ENCODE measurements at places on chromosomes 7 and 10.

DNA sequence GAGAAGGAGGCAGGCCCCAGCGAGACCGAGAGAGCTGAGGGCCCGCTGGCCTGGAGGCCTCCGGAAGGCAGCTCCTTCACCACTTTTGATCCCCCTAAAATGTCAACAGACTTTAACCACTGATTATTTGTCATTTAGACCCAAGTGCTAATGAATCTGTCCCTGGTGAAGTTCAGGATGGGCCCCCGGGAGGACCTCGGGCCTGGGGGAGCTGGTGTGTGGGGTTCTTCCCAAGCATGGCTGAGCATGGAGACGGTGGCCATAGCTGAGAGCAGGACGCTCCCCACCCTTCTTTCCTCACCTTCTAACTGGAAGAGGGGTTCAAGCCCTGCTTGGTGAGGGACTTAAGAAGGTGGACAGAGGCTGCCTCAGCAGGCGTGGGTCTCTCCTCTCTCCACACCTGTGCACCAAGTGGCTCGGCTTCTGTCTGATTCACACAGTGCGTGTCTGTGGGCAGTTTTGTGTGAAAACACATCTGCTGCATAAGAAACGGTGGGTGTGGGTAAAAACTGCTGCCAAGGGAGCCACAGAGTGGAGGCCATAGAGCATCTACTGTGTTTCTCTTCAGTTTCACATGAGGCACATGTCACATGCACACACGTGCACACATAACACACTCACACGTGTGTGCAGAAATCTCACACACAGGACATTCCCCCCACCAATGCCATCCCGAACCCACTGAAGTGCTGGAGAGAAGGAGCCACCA is 53.5 kb upstream of the VIPR2 start:
- DNase-seq = no peak

DNA sequence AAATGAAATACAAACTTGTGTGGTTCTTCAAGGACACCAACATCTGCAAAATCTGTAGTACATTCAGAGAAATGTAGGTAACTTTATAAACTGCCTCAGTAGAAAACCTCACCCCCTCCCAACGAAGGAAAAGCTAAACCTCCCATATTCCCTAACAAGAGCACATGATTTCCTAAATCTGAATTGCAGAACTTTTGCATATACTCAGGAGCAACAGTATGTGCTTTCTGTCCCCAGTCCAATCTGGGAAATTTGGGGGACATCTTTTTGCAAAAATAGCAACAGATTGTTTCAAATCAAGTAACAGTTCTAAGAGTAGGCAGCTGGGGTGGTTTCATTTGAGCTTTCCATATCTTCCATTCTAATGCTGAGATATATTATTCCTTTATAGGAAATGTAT is 15.8 kb upstream of the MSS51 start:
- no peak for DNase-seq

GRCh38 chr7:130127404-130127803 is 57.1 kb downstream of the KLHDC10 start:
- DNase-seq = no peak

GRCh38 chr7:105003275-105003674 is 10.7 kb upstream of the KMT2E start:
- DNase-seq = no peak

DNA sequence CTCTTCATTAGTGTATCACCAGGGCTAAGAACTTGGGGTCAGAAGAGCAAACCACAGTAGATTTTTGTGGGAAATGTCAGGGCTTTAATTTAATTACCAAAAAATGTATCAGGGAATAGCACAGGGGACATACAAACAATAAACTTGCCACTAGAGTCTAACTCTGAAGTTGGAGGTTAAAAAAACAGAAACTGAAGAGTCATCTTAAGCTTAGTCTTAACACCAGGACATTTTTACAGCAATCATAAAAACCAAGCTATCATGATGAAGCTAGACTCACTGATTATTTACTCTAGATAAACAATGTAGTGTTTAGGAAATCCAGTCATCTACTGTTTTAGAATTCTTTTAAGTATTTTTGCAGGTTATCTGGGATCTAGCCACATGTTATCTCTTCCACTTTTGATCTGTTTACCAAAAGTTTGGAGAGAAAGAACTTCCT is 48.4 kb upstream of the GLI3 start:
- no peak for DNase-seq

DNA sequence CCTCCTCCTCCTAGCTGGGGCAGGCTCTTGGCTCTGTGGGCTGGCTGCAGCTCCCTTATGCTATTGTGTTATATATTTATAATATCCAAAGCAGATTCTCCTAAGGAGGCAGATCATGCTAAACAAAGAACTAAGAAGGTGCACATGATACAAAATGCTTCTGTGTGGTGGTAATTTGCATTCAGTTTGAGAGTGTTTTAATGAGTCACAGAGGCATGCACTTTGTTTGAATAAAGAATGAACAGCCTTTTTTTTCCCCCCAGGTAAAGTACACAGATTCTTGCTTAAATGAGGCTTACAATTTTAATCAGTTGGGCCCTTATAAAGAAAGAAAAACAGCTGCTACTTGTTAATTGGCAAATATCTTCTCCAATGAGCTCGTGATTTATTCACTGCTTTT is 95.0 kb downstream of the FANK1 start:
- DNase-seq = no peak

DNA sequence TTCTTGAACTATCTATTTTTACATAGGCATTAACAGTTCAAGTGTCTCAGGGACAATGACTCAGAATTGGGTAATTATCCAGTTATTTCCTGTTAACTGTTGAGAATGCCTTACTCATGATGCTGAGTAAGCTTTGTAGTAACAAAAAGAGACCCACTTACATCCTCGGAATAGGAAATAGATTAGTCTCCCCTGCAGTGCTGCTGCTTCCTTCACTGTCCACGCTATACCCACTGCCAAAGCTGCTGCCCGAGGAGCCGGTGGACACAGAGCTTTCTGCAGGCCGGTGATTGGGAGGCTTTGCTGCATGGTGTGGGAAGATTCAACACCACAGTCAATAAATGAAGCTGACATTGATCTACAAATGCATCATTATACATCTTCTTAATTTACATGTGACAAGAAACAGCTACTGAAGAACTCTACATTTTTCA is 357.1 kb downstream of the PCLO start:
- DNase-seq = no peak

DNA sequence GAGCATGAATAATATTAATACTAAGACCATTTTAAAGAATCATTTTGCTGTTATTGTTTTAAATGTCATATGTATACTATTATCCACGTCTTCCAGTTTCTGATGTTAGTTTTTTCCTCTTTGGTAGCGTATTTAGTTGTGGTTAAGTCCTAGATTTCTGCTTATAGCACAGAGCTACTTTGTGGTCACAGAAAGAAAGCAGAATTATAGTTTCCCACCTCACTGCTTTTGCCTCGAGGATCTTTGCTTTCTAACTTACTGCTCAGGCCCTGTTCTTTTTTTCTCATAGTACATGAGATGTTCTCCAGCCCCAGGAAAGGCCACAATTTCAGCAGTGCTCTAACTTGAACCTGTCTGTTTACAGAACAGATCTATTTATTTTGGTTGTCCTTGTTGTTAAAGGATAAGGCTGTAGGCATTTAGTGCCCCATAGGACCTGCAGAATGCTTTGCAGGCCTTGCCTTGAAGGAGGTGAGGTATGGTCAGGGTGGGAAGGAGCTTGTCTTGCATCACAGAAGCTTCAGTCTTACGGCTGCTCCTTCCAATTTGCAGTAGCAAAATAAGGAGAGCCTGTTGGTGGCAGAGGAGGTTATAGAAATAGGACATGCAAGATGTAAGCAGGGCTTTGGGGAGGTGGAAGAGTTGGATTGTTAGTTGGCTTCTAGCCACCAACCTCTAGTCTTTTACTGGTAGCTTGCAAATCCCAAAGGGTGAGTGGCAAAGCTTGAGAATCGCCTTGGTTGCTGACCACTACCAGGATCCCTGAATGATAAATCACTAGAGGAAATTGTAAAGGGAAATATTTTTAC is 129.1 kb downstream of the LRRC4 start:
- DNase-seq = no peak

GRCh38 chr10:45395554-45395953 is 21.5 kb downstream of the ALOX5 start:
- no peak for DNase-seq

DNA sequence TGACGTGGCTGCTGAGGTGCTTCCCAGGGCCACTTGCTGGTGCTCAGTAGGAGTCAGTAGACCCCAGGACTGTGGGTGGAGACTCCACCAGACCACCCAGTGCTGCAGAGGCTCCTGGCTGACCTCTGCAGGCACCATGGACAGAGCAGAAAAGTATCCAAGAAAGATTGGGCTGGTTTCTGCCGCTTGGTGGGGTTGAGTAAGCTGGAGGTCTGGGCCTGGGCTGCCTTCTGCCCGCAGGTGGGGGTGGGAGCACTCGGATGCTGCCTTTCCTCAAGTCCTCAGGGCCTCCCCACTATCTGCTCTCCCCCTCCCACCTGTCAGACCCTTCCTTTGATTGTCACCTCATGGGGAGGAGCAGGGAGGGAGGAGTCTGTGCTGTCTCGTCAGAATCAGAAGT is 91.6 kb downstream of the WDR37 start:
- no peak for DNase-seq

GRCh38 chr10:22329150-22329549 is 8.3 kb downstream of the BMI1 start:
- DNase-seq = no peak

GRCh38 chr7:32142649-32143048 is 72.4 kb upstream of the PDE1C start:
- no peak for DNase-seq

GRCh38 chr10:100637785-100638184 is 102.0 kb downstream of the HIF1AN start:
- DNase-seq = no peak

DNA sequence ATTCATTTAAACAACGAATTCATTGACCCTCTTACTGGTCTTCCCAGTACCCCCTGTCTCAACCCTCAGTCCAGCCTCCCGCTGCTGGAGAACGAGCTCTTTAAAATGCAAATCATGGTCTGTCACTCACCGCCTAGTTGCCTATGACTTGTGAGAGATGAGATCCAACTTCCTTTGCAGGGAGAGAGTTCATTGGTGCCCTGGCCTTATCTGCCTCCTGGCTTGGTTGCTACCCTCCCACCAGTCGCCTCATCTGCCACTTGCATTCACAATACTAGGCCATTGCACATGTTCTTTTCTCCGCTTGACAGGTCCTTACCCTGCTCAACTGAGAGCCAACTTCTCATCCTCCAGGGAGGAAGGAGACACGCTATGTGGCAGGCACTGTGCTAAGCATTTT is 54.0 kb upstream of the MXI1 start:
- no peak for DNase-seq

DNA sequence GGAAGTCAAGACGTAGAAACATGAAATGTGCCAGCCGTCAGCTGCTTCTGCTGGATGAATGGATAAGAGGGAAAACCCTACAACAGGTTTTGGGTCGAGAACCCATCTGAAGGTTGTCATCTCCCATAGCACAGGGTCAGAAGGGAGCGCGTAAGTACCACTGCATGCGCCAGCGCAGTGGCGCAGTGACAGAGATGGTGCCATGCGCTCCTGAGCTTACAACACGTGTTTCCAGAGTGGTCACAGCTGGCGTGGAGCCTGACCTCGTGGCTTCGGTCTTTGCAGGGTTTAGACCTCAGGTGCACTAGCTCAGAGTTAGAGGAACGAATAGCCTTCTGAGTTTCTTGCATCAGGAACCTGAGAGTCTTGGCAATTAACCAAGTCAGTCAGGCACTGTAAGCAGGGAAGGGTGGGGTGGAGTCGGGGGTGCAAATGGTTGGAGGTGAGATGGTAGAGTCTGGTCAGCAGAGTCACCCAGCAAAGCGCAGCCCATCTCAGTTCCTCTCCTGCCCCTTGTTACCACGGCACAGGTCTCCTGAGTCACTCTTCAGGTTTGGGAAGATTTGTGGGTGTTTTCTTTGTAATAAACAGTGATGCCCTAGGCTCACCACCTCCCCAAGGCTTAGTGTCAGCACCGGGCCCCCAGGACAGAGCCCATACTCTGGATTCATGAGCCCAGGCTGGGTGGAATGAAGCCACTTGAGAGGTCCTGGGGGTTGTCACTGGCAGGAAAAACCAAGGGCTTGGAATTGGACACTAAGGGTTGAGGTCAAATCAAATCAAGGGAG is 84.1 kb upstream of the PPIF start:
- DNase-seq = no peak

DNA sequence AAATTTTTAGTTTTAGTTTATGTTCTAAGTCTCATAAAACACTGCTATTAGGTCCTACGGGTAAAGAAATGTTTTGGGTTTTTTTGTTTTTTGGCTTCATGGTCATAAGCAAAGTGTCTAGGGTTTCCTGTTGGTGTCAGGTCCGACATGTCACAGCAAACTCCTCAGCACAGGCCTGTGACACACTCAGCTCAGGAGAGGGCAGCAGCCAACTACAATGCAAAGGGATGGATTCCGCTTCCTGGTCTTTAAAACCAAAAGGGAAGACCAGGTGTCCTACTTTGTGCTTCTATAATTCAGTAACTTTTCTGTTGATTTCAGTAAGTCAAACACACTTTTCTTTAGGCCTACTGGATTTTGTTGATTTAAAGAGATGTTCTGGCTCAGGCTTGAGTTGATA is 83.8 kb upstream of the MACROH2A2 start:
- DNase-seq = no peak

DNA sequence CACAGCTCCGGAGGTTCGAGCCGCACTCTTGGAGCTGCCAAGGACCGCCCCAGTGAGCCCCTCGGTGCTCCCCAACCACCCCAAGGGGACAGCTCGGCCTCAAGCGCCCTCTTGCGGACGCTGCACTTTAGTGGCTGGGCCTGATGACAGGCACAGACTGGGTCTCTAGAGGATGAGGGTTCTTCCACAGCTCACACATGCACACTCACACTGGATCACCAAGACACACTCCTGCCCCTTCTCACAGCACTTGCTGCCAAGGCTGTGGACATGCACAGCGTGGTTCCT is 2.1 kb downstream of the RET start:
- no peak for DNase-seq

All from stimulated activated CD4-positive, alpha-beta T cell treated with anti-CD3 and anti-CD28 coated beads, Interleukin-1b, Interleukin-23, amount 100 ng/mL, for 1 hour (primary cell).